Activated naive CD8-positive, alpha-beta T cell treated with anti-CD3 and anti-CD28 coated beads, Interleukin-2, amount 50 U/mL, for 16 hours (primary cell): ENCODE measurements at places on chromosomes 3 and 15.

GRCh38 chr3:183924543-183924942, 39.9 kb upstream of the PARL start:
- DNase-seq: no peak

GRCh38 chr3:157226173-157226847, 66.4 kb upstream of the CCNL1 start:
- no peak for DNase-seq

GRCh38 chr3:188978421-188979171, 193.2 kb upstream of the TPRG1 start:
- no peak for DNase-seq

- DNase-seq: no peak
These were observed 51.0 kb upstream of the IL12A start for GRCh38 chr3:159937561-159938166.

DNA sequence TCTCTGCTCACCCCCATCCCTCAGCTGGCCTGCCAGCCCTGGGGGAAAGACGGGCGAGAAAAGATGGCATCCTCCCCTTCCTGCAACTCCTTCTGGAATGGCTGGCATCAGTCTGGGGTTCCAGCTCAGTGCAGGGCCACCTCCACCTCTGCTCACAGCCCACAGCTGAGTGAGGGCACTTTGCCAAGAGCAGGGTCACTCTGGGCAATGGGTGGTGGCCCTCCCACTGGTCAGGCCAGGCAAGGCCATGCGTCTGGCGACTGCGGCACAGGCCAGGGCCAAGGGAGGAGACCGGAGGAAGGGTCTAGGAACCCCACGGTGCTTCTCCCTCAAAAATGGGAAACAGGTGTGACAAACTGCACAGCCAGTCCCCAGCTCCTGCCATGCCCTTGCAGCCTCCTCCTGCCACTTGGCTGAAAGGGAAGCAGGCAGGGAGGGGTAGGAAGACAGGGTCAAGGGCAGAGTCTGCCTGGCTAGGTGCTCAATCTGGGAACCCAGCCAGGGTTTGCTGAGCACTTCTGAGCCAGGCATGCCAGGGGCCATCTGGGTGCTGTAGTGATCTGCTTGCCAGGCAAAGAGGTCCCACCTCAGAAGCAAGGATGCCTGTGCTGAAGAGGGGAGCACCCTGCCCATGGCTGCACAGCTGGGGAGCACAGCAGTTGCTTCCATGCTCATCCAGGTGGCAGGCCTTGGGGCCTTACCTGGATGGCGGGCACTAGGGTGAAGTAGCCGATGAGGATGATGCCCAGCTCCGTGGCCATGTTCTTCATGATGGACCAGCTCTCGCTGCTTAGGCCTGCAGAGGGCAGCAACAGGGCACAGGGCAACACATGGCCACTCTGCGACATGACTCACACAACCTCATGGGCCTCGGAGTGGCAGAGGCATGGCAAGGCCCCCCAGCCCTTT, 41.2 kb downstream of the PTPN23 start:
- no peak for DNase-seq

GRCh38 chr3:117097351-117097750, 387.8 kb downstream of the TUSC7 start:
- no peak for DNase-seq

DNA sequence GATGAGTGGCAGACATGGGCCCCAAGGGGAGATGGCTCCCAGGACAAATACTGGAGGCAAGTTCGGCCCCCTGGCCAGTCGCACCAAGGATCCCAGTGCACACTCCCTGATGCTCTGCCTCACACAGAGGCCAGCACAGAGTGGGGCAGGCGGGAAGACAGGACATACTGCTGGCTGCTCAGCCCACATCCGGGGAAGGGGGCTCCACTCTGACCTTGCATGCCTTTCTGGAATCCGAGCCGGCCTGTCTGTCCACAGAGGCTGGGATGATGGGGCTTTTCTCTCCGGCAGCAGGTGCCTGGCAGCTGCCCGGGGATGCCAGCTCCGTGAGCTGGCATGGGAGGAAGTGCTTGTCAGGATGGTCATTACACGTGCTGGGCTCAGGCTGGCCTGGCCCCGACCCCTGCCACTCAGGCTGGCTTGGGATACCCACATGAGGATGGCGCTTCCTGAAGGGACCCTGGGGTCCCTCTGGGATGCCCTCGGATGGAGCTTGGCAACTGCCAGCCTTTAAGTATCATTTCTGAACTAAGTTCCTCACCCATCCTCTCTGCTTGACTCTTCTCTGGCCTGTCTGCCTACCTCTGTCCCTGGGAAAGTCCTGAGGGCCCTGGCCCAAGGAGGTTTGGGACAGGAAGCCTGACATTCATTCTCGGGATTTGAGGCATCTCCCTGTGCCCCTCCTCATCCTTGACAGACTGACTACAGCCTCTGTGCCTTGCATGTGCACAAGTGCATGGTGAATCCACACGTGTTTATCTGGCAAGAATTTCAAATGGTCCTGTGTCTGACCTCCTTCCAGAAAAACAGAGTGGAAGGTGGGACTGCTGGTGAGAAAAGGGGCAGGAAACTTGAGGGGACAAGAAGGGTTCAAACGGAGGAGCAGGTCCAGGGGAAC, 46.5 kb downstream of the EXOG start:
- no peak for DNase-seq

DNA sequence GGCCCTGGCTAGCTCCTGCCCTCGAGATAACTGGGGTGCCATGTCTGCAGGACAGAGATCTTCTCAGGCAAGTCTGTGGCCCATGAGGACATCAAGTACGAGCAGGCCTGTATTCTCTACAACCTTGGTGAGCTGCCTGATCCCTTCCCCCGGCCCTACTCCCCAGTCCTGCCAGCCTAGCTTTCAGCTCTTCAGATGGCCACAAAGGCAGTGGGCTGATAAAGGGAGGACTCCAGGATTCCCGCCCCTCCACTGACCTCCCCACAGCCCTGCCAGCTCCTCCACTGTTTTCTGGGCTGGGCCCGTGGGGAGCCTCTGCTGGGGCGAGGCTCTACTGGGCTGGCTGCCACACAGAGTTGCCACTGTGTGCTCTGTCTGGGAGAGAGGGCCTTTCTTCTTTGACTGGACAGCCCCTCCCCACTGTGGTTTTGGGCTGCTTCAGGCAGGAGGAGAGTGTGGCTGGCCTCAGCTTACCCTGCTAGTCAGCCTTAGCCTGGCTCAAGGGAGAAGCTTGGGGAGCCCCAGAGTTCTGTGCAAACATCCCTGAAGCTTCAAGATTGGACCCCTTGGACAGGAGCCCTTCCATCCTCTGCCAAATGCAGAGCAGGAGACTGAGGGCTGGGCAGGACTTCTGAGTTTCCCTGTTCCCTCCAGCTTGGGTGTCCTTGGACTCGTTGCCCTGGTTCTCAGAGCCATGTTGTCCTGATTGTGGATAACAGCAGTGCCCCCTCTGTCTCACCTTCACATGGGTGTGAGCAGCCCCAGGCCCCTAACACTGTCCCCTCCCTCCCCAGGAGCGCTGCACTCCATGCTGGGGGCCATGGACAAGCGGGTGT, 24.4 kb downstream of the PTPN23 start:
- no peak for DNase-seq

GRCh38 chr3:155070932-155071387, 9.2 kb upstream of the MME start:
- no peak for DNase-seq

DNA sequence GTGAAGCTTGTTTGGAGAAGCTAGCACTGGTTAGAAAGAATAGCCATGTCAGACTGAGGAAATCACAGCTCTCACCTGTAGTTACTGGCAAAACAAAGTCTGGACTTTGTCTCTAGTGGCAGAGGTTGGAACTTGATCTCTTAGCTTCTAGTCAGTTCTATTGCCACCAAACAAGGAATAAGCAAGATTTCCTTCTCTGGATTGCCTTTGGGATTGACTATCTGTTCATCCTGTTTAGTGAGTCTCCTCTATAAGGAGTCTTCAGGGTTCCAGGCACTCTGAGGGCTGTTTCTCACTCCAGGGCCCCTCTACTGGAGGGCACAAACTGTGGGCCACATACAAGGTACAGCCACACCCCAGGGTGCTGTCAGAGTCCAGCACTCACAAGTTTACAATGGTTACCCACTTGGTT, 426.6 kb upstream of the THBS1 start:
- DNase-seq: no peak

DNA sequence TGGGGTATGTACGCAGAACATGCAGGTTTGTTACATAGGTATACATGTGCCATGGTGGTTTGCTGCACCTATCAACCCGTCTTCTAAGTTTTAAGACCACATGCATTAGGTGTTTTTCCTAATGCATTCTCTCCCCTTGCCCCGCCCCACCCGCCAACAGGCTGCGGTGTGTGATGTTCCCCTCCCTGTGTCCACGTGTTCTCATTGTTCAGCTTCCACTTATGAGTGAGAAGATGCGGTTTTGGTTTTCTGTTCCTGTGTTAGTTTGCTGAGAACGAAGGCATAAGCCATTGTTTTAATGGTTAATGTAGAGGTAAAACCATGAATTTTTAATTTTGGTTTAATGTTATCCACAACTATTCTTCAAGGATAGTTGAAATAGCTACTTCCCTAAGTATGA, 346.8 kb upstream of the EPHA6 start:
- no peak for DNase-seq

DNA sequence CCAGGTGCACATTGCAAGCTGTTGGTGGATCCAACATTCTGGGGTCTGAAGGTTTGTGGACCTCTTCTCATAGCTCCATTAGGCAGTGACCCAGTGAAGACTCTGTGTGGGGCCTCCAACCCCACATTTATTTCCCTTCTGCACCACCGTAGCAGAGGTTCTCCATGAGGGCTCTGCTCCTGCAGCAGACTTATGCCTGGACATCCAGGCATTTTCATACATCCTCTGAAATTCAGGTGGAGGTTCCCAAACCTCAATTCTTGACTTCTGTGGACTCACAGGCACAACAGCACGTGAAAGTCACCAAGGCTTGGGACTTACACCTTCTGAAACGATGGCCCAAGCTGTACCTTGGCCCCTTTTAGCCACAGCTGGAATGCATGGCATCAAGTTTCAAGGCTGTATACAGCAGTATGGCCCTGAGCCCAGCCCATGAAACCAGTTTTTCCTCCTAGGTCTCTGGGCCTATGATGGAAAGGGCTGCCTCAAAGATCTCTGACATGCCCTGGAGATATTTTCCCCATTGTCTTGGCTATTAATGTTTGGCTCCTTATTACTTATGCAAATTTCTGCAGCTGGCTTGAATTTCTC, 30.2 kb downstream of the CLDN1 start:
- DNase-seq: no peak

GRCh38 chr15:90706394-90707327, 10.5 kb upstream of the BLM start:
- no peak for DNase-seq

GRCh38 chr15:26103002-26103404, 239.9 kb upstream of the ATP10A start:
- DNase-seq: no peak

DNA sequence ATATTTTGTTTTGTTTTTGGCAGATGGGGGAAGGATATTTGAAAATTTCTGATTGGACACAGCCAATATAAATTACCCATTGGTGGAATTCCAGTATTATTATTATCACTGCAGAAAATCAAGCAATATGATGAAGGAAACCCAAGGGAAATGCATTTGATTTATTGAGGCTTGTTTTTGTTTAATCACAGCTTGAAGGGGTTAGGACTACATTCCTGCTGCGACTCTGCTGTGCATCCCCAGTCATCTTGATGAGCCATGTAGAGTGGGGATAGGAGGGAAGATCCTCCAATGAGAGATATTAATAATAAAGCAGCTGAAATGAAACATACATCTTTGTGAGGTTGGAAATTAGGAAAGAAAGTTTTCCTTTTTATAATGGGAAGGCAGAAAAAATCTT, 208.6 kb downstream of the GAP43 start:
- DNase-seq: no peak

DNA sequence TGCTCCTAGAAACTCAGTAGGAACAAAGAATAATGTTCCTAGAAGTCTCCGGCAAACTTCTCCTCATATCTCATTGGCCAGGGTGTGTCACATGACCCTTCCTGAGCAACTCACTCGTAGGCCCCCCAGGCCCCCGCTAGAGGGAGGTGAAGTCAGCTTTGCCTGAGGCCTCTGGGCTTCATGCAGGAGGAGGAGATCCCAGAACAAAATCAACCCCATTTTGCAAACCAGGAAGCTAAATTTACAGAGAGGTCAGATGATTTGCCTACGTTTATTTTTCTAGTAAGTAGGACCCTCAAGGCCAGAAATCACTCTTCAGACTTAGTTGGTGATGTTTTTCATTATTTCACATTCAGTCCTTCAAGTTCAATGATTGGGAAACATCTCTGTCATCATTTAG, 99.1 kb downstream of the SSR3 start:
- DNase-seq: no peak

DNA sequence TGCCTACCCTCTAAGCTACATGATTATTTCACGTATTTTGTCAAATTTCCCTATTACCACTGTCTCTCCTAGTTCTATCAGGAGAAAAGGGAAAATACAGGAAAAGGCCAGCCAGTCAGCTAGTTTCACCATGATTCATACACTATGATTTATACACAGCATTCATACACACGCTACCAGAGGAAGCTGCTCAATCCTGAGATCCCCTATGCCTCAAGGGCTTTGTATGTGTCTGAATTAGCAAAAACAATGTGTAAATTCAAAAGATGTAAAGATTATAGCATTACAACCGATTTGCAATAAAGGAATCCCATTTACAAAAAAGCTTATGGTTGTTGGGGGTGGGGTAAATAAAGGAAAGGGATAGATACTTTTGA, 3.1 kb upstream of the ACKR4 start:
- DNase-seq: no peak

GRCh38 chr3:70754314-70754713, 441.9 kb upstream of the MDFIC2 start:
- no peak for DNase-seq

GRCh38 chr15:39976291-39977274, 42.7 kb downstream of the EIF2AK4 start:
- DNase-seq: no peak

DNA sequence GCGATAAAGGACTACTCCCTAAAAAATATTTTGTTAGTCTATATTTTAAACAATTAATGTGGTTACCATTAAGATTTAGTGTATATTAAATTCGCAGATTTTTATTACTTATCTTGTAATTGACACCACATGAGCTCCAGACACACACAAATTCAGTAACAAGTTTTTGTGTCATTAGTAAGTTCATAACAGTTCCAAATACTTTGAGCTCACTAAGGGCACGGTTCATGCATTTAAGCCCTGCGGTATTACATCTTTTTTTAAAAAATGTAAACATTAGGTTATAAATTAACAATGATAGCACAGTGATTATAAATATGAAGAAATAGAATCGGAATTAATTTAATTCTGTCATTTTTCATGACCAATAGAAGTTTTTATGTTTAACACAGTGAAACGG, 317.3 kb downstream of the ZNF385D start:
- no peak for DNase-seq

DNA sequence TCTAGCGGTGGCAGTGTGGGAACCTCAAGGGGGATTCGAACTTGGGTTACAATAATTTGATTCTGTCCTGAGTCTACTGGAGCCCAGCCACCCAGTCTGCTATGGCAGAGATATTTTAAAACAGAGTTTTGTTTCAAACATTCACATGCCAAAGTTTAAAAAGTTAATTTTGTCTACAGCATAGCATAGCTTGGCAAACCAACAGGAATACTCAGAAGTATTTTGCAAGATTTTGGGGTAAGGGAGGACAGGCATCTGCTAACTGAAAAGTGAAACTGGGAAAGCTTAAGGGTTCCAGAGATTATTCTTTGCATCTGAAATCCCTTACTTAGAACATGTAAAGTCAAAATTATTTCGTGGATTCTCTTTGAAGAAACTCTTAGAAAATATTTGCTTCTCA, 6.6 kb downstream of the ARID3B start:
- no peak for DNase-seq
